ENCODE measurements at places on chromosomes 1 and 21.

- no peak overlapping the region for H3K4me3 ChIP-seq
- DNase-seq = no peak
Measured at GRCh38 chr21:32021319-32021994, 148.6 kb downstream of the HUNK start.

DNA sequence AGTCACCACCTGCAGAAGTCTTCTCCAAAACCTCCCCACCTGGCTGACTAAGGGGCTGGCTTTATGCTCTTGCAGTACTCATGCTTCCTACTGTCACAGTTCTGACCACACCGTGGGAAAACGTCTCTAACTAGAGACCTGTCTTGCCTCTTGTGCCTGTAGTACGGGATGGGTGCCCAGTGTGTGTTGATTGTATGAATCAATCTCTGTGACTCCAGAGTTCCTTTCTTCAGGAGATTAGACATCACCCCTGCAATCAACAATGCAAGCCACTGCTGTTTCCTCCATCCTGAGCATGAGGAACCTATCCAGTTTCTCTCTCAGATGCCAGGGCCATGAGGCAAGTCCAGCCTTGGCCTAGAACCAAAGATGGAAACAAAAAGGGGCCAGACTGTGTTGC, 64.1 kb downstream of the LRRN2 start:
- DNase-seq = no peak
- H3K36me3 ChIP-seq = no peaks in the 10 kb centered on the region
- H3K27ac ChIP-seq = no peak overlapping the region
- H3K4me1 ChIP-seq = no peaks in the 10 kb centered on the region

DNA sequence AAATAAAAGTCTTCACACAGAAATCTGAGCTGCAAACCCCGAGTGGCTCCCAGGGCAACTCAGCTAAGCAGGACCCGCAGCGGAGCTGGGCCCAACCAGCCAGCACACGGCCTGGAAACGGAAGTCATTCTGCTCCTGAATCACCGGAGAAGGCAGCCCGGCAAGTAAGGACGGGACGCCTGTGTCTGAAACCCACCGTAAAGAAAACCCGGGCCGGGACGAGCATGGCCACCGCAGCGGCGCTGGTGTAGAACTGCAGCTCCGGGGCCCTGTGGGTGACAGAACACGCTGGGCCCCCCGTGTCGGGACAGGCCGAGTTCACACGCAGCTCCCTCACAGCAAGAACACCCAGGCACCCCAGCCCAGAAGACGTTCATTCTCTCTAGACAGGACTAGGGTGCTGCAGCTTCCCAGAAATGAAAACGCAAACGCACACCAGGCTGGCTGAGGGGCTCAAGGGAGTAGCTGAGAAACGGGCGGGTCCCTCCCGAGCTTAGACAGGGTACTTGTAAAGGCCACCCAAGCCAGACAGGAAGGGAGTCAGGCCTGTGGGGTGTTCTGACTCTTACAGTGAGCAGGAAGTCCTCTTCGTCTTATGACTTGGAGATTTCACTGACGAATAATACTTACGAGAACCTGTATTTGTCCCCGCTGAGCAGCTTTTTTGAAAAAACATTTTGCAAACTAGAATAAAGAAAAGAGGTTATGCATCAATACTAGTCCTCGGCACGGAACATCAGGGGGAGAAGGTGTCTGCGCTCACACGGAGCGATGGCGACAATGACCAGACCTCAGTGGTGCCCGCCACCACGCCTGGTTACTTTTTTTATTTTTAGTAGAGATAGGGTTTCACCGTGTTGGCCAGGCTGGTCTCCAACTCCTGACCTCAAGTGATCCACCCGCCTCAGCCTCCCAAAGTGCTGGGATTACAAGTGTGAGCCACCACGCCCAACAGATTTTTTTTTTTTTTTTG, 10.9 kb upstream of the CDK11B start:
- H3K36me3 ChIP-seq = peaks cover 44% of the 10 kb centered on the region
- H3K4me1 ChIP-seq = no peaks in the 10 kb centered on the region
- H3K27me3 ChIP-seq = no peaks in the 10 kb centered on the region
- H3K27ac ChIP-seq = no peak overlapping the region
- no peak overlapping the region for H3K4me3 ChIP-seq
- no peak for DNase-seq

GRCh38 chr1:96579636-96580035, 141.9 kb upstream of the PTBP2 start:
- H3K4me1 ChIP-seq = no peaks in the 10 kb centered on the region
- DNase-seq = no peak
- H3K27ac ChIP-seq = no peak overlapping the region
- H3K36me3 ChIP-seq = no peaks in the 10 kb centered on the region
- H3K4me3 ChIP-seq = no peak overlapping the region

GRCh38 chr21:27569831-27570230, 602.9 kb upstream of the ADAMTS5 start:
- no peaks in the 10 kb centered on the region for H3K27me3 ChIP-seq
- no peaks in the 10 kb centered on the region for H3K36me3 ChIP-seq
- H3K27ac ChIP-seq = no peak overlapping the region
- no peak for DNase-seq
- H3K4me1 ChIP-seq = no peaks in the 10 kb centered on the region

DNA sequence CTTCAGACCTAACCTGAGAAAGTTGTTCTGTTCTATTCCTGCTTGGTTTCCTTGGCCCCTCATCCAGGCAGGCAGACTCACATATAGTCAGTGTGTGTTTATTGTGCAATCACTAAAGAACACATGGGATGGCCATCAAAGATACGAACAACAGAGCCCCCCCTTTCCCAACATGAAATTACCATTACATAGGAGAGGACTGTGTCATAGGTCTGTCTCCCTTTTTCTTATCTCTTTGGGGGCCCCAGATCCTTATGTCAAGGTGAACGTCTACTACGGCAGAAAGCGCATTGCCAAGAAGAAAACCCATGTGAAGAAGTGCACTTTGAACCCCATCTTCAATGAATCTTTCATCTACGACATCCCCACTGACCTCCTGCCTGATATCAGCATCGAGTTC, 21.6 kb downstream of the SYT11 start:
- H3K4me3 ChIP-seq = no peak overlapping the region
- H3K4me1 ChIP-seq = no peaks in the 10 kb centered on the region
- no peak for DNase-seq
- H3K36me3 ChIP-seq = peaks cover 32% of the 10 kb centered on the region

GRCh38 chr1:96367791-96368190, 353.8 kb upstream of the PTBP2 start:
- no peak overlapping the region for H3K27ac ChIP-seq
- H3K4me3 ChIP-seq = no peak overlapping the region
- no peak for DNase-seq

DNA sequence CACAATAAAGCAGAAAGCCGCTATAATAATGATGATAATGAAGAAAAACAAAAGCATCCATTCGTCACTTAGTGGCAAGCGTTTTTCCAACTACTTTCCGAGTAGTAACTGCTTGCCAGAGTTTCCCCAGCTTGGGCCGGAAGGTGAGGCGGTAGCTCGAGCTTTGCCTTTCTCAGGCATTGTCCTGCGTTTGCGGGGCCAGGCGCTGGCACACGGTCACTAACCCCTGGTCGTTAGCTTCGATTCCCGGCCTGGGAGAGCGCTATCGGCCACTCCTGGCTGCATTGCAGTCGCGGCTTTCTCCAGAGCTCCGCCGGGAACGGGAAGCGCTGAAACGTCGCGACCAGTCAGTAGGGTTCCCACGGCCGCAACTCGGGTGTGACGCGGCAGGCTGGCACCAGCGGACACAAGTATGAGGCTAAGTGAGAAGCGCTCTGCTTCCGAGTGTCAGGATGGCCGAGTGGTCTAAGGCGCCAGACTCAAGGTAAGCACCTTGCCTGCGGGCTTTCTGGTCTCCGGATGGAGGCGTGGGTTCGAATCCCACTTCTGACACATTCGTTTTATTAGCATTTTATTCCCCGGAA, 14.6 kb upstream of the ZNF692 start:
- peak; percentile 98 for DNase-seq
- H3K4me1 ChIP-seq = peaks cover 22% of the 10 kb centered on the region
- H3K27ac ChIP-seq = peak overlapping the region; percentile 100
- peak overlapping the region; percentile 93 for H3K4me3 ChIP-seq
- H3K27me3 ChIP-seq = peaks cover 10% of the 10 kb centered on the region
- peaks cover 23% of the 10 kb centered on the region for H3K36me3 ChIP-seq

DNA sequence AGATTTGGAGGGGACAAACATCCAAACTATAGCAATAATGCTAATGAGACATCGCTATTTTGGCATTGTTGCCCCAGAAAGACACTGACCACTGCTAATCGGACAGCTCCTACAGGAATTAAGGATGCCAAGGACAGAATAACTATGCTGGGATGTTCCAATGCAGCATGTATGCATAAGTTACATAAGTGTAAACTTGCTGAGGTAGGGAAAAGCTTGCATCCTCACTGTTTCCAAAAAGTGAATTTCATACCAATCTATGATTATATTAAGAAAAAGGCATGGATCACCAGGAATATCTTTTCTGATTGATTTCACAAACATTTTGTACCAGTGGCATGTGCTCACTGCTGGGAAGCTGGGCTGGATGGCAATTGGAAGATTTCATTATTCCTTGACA, 45.8 kb upstream of the RALGPS2 start:
- no peaks in the 10 kb centered on the region for H3K36me3 ChIP-seq
- no peak overlapping the region for H3K27ac ChIP-seq
- no peak overlapping the region for H3K4me3 ChIP-seq
- DNase-seq = no peak

- peaks cover 43% of the 10 kb centered on the region for H3K27me3 ChIP-seq
- no peak overlapping the region for H3K27ac ChIP-seq
- no peaks in the 10 kb centered on the region for H3K4me1 ChIP-seq
- DNase-seq = no peak
- H3K36me3 ChIP-seq = no peaks in the 10 kb centered on the region
Measured at GRCh38 chr21:42594616-42595282, 58.7 kb upstream of the PDE9A start.

DNA sequence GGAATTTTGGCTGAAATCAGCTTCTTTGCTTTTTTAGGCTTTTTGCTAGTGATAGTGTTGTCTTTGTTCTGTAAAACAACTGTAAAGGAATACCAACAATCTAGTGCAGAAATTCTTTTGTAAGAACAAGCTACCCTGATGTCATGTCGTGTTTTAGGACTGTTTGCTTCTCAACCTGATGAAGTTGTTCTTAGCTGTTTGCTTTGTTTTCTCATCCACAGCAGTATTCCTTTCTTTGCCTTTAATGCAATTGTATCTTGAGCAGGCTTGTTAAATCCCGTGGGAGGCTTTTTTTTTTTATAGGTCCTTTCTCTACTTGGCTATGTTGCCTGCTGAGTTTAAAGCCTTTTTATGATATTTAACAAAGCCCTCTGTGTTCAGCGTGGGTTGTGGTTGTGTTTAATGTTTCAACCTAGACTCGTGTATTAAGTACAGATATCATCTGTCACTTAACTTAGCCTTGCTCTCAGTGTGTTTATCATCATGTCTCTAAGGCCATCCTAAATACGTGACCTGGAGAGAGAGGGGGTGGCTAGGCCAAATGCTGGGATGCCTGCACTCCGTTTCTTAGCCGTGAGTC, 31.6 kb downstream of the ADARB1 start:
- no peaks in the 10 kb centered on the region for H3K27me3 ChIP-seq
- peaks cover 2% of the 10 kb centered on the region for H3K36me3 ChIP-seq
- H3K4me3 ChIP-seq = no peak overlapping the region

DNA sequence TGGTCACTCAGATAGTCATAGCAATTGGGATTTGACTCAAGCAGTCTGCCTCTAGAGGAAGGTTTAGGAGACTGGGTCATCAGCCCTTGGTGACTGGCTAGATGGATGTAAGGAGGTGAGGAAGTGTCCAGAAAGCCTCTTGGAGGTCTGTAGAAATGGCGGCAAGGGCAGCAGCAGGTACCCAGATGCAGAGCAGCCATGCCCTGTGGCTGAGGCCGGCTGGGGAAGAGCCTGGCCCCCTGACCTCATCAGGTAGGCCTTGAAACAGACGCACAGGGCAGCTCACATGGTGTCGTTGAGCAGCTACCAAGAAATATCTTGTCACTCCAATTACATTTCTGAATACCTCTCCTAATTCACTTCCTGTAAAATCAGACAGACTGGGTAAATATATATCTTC, 98.2 kb downstream of the DMRTB1 start:
- peaks cover 7% of the 10 kb centered on the region for H3K4me1 ChIP-seq
- H3K27ac ChIP-seq = no peak overlapping the region
- no peak for DNase-seq
- no peaks in the 10 kb centered on the region for H3K36me3 ChIP-seq

DNA sequence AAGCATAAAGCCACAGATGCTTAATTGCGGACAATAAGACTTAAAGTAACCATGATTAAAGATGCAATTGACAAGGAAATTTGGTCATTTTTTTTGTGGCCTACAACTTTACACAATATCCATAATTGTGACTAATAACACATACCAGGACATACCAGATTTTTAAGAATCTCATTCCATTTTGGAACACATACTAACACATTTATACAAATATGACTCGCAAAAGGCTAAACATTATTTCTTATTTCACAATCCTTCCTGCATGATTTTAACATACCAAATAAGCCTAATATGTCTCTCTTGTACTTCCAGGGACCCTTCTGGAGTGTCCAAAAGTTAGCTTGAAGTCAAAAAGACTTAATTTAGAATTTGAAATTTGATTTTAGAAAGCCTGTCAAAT, 48.8 kb downstream of the DR1 start:
- DNase-seq = no peak
- H3K36me3 ChIP-seq = peaks cover under 1% of the 10 kb centered on the region
- no peak overlapping the region for H3K4me3 ChIP-seq
- no peak overlapping the region for H3K27ac ChIP-seq
- H3K27me3 ChIP-seq = no peaks in the 10 kb centered on the region
- no peaks in the 10 kb centered on the region for H3K4me1 ChIP-seq

DNA sequence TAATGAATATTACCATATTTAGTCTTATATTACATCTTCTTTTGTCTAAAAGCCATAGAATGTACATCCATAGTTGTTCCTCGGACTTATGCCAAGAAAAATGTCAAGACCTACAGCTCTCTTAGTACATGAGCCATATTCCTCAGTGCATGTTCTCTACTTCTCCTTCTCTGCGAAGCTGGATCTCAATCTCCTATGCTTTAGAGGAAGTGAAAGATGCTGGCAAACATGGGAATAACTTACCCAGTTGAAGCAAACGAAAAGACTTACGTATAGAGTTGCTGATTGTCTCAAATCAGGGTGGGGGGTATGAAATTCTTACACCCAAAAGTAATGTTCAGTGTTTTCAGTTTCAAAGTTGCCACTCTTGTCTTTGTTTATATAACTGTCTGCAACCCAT, 32.7 kb downstream of the OR13G1 start:
- peaks cover 5% of the 10 kb centered on the region for H3K27me3 ChIP-seq
- DNase-seq = no peak
- H3K4me1 ChIP-seq = no peaks in the 10 kb centered on the region
- H3K36me3 ChIP-seq = peaks cover 4% of the 10 kb centered on the region
- no peak overlapping the region for H3K4me3 ChIP-seq

- H3K4me1 ChIP-seq = no peaks in the 10 kb centered on the region
- no peak for DNase-seq
- no peak overlapping the region for H3K4me3 ChIP-seq
- H3K27ac ChIP-seq = no peak overlapping the region
- H3K27me3 ChIP-seq = peaks cover 20% of the 10 kb centered on the region
- no peaks in the 10 kb centered on the region for H3K36me3 ChIP-seq
Measured at GRCh38 chr1:204336421-204337035, 23.2 kb downstream of the PLEKHA6 start.

Measured in central memory CD8-positive, alpha-beta T cell (primary cell).